Activated CD8-positive, alpha-beta memory T cell treated with anti-CD3 and anti-CD28 coated beads for 1 hour (primary cell): ENCODE measurements at places on chromosomes 7 and 10.
A peak's percentile ranks its signal among the peaks of the same experiment; 100 is the strongest.

DNA sequence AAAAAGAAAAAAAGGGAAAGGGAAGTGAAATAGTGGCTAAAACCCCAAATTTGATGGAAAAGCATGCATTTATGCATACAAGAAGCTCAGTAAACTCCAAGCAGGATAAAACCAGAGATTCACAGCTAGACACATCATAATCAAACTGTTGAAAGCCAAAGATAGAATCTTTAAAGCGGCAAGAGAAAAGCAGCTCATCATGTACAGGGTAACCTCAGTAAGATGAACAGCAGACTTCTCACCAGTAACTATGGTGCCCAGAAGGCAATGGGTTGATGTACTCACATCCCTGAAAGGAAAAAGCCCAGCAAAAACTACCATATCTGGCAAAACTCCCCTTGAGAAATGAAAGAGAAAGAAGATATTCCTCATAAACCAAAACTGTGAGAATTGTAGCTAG, 60.4 kb downstream of the TPST1 start:
- no peak for DNase-seq

DNA sequence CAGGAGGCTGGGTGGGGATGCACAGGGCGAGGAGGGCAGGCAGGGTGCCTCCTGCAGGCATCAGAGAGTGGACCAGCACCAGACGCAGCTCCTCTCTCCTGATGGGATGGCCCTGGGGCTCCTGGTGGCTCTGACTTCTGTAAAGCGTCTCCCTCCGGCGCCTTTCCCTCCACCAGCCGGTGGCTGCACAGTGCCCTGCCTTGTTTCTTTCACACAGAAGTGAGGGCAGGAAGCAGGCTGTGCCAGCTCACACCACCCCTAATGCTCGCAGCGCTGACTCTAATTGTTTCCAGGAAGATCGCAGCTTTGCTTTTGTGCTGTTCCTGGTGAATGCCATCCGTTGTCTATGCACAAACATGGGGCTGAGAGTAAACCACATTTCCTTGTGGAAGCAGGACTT, 152.3 kb upstream of the LANCL2 start:
- no peak for DNase-seq

- no peak for DNase-seq
Observed at GRCh38 chr10:103181244-103181643, 11.8 kb downstream of the NT5C2 start.

GRCh38 chr10:101031796-101032636, 982 bp downstream of the SFXN3 start:
- peak; percentile 73 for DNase-seq

DNA sequence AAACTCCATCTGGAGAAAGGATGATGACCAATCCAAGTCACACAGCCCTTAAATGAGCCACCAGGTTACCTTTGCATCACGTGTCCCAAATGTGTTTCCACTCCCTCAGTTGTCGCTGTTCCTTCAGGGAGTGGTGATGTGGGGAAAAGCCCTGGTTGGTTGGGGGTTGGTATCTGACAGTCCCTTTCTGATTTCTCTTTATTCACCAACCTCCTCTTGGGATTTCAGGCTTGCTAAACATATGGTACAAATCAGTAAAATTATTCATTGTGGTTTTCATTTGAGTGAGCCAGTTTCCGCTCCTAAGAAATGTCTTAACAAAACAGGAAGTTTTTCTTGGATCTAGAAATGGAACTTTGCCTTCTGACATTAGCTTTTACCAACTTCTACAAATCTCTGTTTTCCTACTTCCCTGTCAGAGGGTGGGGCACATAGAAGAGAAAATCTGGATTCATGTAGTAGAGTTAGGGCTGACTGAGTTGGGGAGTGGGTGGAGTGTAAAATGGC, 40.0 kb upstream of the KMT2E start:
- DNase-seq = no peak
